ENCODE measurements at places on chromosomes 2 and 18. TPM values are rescaled to one million over a fixed set of nuclear protein-coding genes. Genes with fewer than 3 reads are reported as not detected.

- no peak for DNase-seq
Observed at GRCh38 chr2:19728125-19728524, 173.7 kb downstream of the TTC32 start.

GRCh38 chr18:71336576-71337210 lies 1047.8 kb downstream of the SOCS6 start:
- no peak for DNase-seq

- no peak for DNase-seq
Observed at GRCh38 chr2:111662771-111663470, 221.1 kb downstream of the ANAPC1 start.

GRCh38 chr2:39381653-39382052 lies 55.4 kb downstream of the MAP4K3 start:
- DNase-seq: no peak

DNA sequence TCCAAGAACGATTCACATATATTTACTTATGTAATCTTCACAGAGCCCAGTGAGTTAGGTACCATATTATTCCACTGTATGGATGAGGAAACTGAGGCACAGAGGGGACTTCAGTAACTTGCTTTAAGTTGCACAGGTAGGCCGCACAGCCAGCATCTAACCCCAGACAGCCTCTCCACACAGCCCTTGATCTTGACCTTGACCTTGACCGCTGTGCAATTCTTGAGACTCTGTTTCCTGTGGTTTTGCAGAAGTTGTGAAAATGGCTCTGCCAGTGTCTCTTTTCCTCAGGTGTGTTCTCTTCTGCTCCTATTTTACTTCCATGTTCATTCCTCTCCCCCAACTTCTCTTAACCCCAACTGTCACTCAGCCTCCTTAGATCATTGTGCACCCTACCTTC lies 206.5 kb downstream of the SOX11 start:
- no peak for DNase-seq

GRCh38 chr2:219484343-219485200 lies 14.1 kb upstream of the GMPPA start:
- DNase-seq: no peak

DNA sequence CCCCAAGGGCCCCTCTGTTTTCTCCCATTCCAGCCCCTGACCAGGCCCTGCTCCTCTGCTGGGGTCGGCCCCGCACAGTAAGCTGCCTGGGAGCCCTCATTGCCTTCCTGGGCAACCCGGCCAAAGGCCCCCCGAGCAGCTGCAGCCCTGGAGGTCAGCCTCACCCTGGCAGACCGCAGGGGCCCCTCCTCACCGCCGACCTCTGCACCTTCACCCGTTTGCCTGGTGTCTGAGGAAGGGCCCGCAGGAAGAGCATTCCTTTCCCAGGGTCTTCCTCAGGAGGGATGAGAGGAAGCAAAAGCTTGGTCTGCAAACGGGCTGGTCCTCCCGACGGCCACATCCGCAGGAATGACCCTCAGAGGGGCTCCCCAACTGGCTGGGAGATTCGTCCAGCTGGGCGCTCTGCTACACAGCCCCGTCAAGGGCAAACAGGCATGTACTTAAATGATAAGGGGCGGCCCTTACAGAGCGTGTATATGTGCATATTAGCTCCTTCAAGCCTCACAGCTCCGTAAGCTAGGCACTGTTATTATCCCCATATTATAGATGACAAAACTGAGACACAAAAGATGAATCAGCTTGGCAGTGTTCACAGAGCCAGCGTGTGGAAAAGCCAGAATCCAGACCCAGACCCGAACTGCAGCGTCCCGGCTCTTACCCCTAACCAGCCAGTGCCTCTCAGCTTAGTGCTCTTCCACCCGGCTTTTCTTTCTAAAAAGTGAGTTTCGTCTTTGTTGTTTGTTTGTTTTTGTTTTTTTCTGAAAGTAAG lies 52.8 kb downstream of the SLC4A1AP start:
- no peak for DNase-seq

DNA sequence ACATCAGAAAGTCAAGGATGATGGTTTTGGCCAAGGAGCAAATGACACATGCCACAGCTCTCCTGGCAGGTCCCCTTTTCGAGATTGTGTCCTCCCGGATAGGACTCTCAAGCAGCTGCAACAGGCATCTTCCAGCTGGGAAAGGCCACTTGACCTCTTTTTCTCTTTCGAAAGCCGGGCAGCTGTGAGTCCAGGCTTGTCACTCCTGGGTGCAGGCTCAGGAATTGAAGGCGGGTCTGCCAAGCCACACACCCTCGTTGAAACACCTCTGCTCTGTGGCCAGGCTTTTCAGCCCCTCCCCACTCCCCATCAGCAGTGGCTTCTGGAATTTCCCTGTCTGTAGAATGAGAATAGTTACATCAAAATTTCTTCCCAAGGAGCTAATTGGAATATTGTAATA lies 98.0 kb downstream of the CCDC138 start:
- DNase-seq: no peak

DNA sequence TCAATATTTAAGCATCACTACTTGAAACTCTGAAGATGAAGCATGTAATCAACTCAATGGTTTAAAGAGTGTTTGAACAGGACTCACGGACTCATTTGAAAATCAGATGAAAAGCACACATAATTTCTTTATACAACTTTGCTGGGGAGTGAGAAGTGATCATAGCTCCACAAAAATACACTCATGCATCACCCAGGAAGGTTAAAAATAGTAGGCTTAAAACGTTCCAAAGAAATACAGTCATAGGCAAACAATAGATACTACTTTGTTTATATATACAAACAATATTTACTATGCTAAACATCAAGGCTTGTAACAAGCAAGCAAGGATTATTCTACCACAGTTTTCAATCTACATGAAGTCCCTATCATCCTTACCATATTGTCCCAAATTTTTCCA lies 11.6 kb downstream of the HNRNPLL start:
- no peak for DNase-seq

GRCh38 chr2:96553176-96553956 lies 16.8 kb downstream of the ARID5A start:
- DNase-seq: no peak

- DNase-seq: no peak
Observed at GRCh38 chr2:233178994-233179847, 72.3 kb upstream of the ATG16L1 start.

- no peak for DNase-seq
Observed at GRCh38 chr2:36469710-36470109, 114.1 kb downstream of the CRIM1 start.

DNA sequence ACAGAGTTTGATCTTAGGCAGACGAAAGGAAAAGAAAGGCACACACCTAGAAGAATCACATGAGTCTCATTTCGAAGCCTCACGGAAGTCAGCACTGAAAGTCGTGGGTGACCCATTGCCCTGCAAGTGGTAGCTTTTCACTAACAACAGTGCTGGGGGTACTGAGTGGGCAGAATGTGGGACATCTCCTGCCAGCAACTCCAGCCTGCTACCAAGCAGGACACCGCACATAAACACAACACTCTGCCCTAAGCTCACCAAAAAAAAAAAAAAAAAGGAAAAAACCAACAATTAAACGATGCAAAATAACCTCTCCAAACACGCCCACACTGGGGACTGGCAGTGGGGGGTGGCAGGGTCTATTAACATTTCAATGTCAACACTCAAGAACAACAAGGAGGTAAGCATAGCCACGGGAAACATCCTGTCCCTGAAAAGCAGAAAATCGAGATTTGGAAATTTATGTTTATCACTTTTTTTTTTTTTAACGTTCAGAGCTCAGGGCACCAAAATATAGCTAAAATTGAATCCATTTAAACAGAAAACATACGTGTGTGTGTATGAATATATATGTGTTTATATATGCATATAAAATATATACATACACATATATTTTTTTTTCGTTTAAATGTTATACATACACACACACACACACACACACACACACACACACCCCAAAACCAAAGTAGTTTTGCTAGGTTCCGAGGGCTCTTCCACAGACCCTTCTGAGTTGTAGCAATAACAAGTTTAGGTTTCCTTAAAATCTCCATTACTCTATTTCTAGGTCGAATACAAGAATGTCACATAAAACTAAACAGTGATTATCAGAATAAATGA lies 2.2 kb downstream of the INO80D start:
- no peak for DNase-seq

DNA sequence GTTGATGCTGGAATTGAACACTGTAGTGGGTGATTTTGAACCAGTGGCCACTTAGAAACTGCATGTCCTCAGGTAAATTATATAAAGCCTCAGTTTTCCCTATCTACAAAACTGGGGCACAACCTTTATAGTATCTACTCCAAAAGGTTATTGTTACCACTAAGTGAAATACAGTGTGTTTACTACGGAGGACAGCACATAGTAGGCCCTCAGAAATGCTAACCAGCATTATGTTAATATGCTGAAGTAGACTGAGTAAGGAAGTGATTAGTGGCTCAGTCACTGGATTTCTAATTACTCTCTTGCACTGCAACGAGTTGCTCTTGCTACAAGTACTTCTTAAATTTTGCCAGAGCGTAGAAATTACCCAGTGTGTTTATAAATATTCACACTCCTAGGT lies 139.5 kb downstream of the HAUS1 start:
- no peak for DNase-seq

GRCh38 chr2:108564510-108564909 lies 30.2 kb downstream of the LIMS1 start:
- DNase-seq: no peak

- DNase-seq: no peak
Observed at GRCh38 chr2:230735884-230736283, 23.2 kb downstream of the CAB39 start.

DNA sequence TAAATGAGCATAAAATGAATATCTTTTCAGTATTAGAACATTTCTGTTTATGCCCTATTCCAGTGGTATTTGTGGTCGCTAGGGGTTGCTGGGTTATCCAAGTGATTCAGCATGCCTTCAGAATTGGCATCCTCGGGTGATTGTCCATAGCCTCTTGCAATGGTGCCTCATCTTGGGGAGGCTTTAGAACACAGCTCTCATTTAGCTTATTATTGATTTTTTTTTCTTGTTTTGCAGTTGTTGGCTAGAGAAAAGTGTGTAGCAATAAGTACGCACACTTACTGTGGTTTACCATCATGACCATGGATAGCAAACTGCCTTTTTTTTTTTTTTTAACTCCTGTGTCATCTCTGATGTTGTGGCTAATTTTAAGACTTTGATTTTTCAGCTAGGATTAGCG lies 33.6 kb downstream of the PLEKHA3 start:
- DNase-seq: no peak

GRCh38 chr18:80244956-80245730 lies 2.2 kb downstream of the PARD6G start:
- DNase-seq: peak; percentile 50

- DNase-seq: no peak
Observed at GRCh38 chr2:12507295-12507694, 209.4 kb upstream of the TRIB2 start.

- DNase-seq: no peak
Observed at GRCh38 chr2:236246711-236247246, 17.4 kb downstream of the ASB18 start.

GRCh38 chr18:47317824-47318508 lies 66.5 kb upstream of the SKOR2 start:
- no peak for DNase-seq

- DNase-seq: no peak
Observed at GRCh38 chr18:35072616-35073015, 31.4 kb downstream of the MAPRE2 start.

DNA sequence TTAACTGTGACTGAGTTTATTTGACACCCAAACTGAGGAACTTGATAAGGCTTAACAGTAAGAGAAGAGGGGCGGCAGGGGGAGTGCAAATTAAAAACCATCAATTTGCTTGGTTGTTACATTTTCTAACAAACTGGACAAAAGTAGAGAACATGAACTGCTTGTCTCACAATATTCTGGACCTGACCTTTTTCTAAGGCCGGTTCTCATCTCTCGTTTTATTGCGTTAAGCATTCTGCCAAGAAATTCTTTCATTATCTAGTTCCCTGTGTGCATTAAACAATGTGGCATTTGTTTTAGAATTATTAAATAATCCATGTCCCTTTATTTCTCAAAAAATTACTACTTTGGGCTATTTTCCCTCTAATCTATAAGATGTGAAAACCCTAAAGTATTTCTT lies 565.2 kb upstream of the PKDCC start:
- no peak for DNase-seq

Gene WNT10A
- 5.5 TPM for total RNA-seq

Gene SERPINB12
- total RNA-seq: 15.5 TPM

Gene MAB21L4
- 62.0 TPM for total RNA-seq

Gene CPO
- 0.24 TPM for total RNA-seq

Gene FER1L5
- 0.75 TPM for total RNA-seq

Gene FAM237A
- not detected for total RNA-seq

All from type B pancreatic cell (in vitro differentiated cells).